ENCODE measurements at places on chromosomes 12 and 14.

DNA sequence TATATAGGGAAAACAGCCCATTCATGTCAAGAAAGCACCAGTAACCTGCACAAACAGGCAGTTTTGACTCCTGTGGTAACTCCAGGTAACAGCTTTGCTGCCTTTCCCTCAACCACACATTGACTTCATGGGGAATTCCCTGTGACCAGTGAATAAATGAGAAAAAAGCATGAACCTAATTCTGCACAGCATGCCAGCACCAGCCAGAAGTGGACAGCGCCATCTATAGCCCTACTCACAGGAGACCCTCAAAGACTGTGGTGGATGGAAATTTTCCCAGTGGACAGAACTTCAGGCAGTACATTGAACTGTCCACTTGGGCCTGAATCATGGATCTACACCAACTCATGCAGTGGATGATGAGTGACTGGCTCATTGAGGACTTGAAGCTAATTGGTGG lies 152.1 kb downstream of the SLC8A3 start:
- DNase-seq = no peak
- no peaks in the 10 kb centered on the region for H3K36me3 ChIP-seq
- H3K27ac ChIP-seq = no peak overlapping the region
- no peaks in the 10 kb centered on the region for H3K27me3 ChIP-seq

DNA sequence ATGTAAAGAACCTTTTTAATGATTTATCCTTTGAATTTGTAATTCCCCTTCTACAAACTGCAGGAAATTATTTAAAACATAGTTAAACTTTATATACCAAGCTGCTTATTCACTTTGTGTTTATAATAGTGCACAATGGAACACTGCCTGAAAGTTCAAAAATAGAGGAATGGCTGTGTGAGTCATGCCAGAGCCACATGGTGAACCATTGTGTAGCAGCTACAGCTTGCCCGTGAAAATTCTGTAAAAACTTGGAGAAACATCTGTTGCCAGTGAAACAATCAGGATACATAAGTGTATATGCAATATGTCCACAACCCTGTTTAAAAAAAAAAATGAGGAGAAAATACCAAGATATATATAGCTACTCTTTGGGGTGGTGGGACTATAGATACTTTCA lies 59.5 kb downstream of the VEZT start:
- H3K4me1 ChIP-seq = no peaks in the 10 kb centered on the region
- H3K4me3 ChIP-seq = no peak overlapping the region
- H3K27me3 ChIP-seq = no peaks in the 10 kb centered on the region
- DNase-seq = no peak

- H3K4me3 ChIP-seq = no peak overlapping the region
- peaks cover 71% of the 10 kb centered on the region for H3K27me3 ChIP-seq
- H3K36me3 ChIP-seq = no peaks in the 10 kb centered on the region
- peaks cover 32% of the 10 kb centered on the region for H3K4me1 ChIP-seq
These were observed 3.5 kb upstream of the SIX6 start for GRCh38 chr14:60505448-60505847.

- H3K27me3 ChIP-seq = no peaks in the 10 kb centered on the region
- 0 out of 2 replicates have a peak, but pooled peaks cover 2% of the 10 kb centered on the region for H3K4me1 ChIP-seq
- no peak for DNase-seq
- no peak overlapping the region for H3K4me3 ChIP-seq
- no peaks in the 10 kb centered on the region for H3K36me3 ChIP-seq
- H3K27ac ChIP-seq = no peak overlapping the region
These were observed 214.8 kb downstream of the MSRB3 start for GRCh38 chr12:65492998-65493912.

DNA sequence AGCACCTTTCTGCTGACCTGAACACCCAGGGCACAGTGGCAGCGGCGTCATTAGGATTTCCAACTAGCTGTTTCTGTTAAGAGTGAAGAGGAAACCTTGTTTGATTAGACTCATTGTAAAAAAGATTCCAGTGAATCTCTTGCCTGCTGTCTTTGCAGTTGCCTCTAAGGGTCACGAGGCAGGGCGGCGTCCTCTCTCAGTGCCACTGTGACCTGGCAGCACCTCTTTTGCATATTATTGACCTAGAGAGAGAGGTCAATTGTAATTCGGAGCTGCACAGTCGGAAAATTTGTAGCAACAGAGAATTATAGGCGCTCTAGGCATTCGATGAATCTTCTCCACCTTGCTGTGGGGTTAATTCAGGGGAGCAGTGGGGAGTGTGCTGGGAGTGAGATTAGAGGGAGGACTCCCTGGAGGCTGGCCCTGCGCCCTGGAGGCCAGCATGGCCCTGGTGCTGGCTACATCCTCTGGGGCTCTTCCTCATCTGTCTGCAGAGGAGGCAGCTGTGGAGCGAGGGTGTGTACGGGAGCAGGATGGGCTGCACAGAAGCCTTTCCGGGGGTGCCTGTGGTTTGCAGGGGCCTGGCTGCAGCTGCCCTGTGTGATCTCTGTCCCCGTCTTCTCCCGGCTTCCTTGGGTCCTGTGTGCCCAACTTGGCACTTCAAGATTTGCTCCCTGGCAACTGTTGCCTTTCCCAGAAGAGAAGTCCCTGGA lies 14.3 kb downstream of the PACS2 start:
- peaks cover 26% of the 10 kb centered on the region for H3K4me1 ChIP-seq
- H3K36me3 ChIP-seq = no peaks in the 10 kb centered on the region
- no peak for DNase-seq
- H3K4me3 ChIP-seq = no peak overlapping the region
- H3K27me3 ChIP-seq = no peaks in the 10 kb centered on the region
- H3K27ac ChIP-seq = no peak overlapping the region

DNA sequence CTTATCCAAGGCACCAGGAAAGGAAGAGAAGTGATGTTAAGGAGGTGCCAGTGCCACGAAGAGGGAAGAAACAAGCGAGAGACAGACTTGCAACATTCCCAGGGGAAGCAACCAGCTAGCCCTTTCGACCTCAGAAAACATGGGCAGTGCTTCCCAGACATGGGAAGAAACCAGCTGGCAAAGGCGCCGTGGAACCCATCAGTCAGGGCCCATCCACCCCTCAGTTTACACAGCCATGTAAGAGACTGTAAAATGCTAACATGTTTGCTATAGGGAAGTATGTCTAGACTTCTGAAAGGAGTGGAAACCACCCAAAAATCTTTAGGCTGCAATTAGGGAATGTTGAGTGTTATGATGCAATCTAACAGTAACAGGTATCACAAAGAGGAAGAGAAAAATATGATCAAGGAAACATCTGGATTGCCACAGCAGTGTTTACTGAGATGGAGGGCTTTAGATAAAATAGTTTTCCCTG lies 26.3 kb downstream of the ANAPC5 start:
- peaks cover 41% of the 10 kb centered on the region for H3K36me3 ChIP-seq
- no peak overlapping the region for H3K4me3 ChIP-seq
- DNase-seq = no peak
- H3K27me3 ChIP-seq = no peaks in the 10 kb centered on the region
- H3K4me1 ChIP-seq = no peaks in the 10 kb centered on the region

DNA sequence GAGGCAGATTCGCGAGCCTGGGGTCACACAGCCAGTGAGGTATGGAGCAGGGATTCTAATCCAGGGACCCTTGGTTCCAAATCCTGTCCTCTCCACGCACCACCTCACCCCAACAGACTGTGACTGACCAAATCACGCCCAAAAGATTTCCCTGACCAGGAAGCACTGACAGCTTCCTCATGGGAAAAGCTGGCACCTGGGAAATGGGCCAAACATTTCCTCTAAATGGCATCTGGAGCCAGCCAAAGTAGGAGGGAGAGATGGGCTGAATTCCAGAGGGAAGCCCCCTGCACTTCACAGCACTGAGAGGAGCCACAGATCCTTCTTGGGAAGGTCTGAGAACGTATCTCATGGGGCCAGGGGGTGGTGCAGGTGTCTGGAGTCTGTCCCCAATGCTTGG lies 28.8 kb downstream of the CCDC92 start:
- H3K4me1 ChIP-seq = no peaks in the 10 kb centered on the region
- H3K27ac ChIP-seq = no peak overlapping the region
- H3K4me3 ChIP-seq = no peak overlapping the region
- no peaks in the 10 kb centered on the region for H3K36me3 ChIP-seq
- no peaks in the 10 kb centered on the region for H3K27me3 ChIP-seq
- DNase-seq = no peak

- no peak for DNase-seq
- H3K27me3 ChIP-seq = no peaks in the 10 kb centered on the region
- no peaks in the 10 kb centered on the region for H3K36me3 ChIP-seq
- H3K4me1 ChIP-seq = peaks cover 39% of the 10 kb centered on the region
These were observed 81.6 kb downstream of the ITPK1 start for GRCh38 chr14:93033983-93034670.

DNA sequence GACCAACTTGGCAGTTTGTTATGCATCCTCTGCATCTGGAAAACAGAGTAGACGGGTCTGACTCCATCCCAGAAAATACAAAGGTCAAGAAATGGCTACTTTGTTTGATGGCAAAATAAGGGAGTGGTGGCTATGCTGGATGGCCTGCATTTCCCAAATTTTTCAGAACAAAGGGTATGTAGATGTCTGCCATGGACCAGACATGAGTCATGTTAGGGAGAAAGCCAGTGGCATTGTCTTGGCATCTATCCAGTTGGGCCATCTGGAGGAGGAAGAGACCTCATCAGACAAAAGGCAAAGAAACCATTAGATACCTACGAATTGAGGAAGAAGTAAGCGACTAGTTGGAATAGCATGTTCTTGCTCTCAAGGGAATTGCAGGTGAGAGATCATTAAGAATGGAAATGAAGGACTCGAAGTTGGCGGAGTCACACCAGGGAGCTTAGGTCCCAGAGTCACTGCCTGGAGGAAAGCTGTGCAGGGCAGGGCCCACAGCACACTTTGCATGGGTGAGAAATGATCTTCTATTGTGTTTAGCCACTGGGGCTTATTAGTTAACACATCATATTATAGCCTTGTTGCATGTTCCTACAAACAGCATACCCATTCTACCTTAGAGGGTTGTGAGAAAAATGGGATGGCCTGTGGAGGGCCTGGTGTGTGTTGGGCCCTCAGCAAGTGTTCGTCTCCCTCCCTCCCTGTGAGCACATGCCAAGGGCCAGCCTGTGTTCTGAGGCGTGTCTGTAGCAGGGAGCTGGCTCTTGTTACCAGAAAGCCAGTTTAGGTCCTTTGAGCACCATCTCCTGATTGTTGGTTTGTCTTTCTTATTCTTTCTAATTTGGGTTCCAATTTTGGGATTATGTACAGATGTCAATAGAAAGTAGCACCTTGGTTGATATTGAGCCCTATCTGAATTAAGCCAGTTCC lies 119.4 kb downstream of the KTN1 start:
- H3K36me3 ChIP-seq = no peaks in the 10 kb centered on the region
- H3K27me3 ChIP-seq = no peaks in the 10 kb centered on the region
- H3K4me1 ChIP-seq = no peaks in the 10 kb centered on the region
- H3K4me3 ChIP-seq = no peak overlapping the region
- no peak overlapping the region for H3K27ac ChIP-seq

DNA sequence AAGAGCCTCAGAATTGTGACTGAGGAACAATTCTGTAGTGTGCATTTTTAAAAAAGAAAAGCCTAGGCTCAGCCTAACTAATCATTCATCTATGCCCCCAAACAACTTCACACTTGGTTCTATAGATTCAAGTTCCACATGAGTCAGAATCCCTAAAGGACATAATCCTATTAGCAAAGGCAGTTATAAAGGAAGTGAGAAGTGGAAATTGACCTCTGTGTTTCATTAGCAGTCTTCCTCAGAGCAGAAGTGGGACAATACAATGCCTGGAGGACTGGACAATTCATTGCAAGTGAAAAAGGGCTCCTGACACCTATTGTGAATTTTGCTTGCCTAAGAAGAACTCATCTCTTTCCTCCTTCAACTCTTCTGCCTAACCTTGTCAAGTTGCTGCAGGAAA lies 222.3 kb downstream of the PTPRO start:
- H3K4me1 ChIP-seq = no peaks in the 10 kb centered on the region
- DNase-seq = no peak
- H3K27ac ChIP-seq = no peak overlapping the region

DNA sequence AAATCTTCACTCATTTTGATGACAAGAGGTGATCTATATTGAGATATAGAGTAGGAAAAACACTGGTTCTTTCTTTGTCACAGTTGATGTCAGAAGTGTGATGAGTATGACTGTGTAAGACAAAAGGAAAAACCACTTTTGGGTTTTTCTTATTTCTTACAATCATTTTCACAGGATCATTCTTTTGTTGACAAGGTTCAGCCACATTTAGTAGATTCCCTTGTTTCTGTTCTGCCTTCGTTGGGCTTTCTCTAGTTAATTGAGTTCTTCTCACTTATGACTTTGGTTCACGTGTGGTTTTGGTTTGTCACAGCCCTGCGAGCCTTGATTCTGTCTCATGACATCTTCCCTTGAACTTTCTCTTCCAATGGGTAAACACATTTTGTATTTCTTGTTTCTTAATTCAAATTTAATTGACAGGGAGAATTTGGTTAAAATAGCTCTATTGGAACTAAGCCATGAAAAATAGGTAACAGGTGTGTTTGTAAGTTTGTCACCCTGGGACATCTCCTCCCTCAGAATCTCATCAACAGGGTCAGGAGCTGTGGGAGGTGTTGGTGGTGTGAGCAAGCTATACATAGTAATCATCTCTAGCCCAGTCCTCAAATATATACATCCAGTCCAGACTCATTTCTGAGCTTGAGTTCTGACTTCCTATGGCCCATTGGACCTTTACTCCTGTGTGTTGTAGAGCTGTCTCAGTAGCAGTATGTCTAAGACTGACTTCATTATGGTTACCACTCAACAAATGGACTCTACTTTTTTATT lies 255.3 kb downstream of the BMP4 start:
- no peak for DNase-seq
- no peaks in the 10 kb centered on the region for H3K27me3 ChIP-seq
- no peaks in the 10 kb centered on the region for H3K36me3 ChIP-seq

DNA sequence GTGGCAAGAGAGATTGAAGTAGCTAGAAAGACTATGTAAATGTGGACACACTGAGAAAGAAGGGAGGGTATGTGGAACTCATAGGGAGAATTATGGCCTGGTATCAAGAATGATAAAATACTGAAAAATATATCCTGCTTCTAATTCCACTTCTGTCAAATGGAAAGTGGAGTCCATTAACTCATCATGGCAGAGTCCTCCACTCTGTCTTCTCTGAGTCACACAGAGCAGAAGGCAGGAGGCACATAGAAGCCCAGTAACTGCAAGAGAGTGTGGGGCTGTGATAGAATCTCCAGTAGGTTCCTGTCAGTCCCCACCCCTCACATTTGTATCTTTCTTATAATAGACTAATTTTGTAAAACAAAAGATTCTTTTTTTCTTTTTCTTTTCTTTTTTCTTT lies 223.7 kb downstream of the AKAP6 start:
- no peak overlapping the region for H3K27ac ChIP-seq
- H3K4me1 ChIP-seq = no peaks in the 10 kb centered on the region
- H3K36me3 ChIP-seq = no peaks in the 10 kb centered on the region
- no peak for DNase-seq
- H3K4me3 ChIP-seq = no peak overlapping the region
- H3K27me3 ChIP-seq = no peaks in the 10 kb centered on the region

DNA sequence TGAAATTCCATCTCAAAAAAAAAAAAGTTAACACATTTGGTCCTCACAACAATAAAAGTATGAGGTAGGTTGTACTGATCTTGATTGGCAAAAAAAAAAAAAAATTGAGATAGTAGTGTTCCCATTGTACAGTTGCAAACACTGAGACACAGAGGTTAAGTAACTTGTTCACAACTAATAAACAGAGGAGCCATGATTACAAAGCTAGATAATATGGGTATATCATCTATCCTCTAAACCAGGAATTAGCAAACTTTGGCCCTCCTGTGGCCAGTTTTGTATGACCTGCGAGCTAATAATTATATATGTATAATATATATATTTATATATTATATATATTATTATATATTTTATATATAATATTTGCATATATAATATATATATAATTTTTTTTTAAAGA lies 2.3 kb upstream of the PSME1 start:
- no peak overlapping the region for H3K4me3 ChIP-seq
- peaks cover 11% of the 10 kb centered on the region for H3K36me3 ChIP-seq
- no peaks in the 10 kb centered on the region for H3K27me3 ChIP-seq
- DNase-seq = no peak
- H3K4me1 ChIP-seq = no peaks in the 10 kb centered on the region

Measured in H1 (cell line).